Activated T-cell treated with anti-CD3 and anti-CD28 coated beads, Interleukin-2, amount 50 U/mL, for 72 hours (primary cell): ENCODE measurements at places on chromosomes 5 and 9. TPM values are rescaled to one million over a fixed set of nuclear protein-coding genes. Genes with fewer than 3 reads are reported as not detected.

DNA sequence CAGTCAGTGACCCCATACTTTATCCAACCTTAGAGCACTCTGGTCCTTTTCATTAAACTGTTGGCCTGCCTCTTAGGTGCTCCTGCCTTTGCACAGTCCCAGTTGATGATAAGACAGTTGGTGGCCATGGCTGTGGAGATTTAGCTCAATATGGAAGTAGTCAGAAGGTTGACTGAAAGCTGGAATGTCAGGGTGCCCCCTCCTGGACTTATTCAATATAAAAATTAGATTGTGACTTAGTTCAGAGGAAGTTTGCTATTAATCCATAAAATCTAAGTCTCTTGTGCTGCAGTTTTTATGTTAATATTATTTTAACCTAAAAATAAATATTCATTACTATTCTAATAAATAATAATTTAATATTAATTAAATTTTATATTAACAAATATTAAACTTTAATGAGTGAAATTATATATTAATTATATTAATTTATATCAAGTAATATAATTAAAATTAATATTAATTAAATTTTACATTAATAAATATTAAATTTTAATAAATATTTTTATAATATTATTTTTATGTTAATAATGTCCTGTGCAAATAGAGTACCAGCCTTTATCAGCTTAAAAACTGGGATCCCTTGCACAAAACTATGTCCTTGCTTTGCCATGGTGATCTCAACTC, 77.7 kb upstream of the ADAMTSL1 start:
- no peaks in the 10 kb centered on the region for H3K36me3 ChIP-seq
- no peak overlapping the region for H3K4me3 ChIP-seq
- DNase-seq = no peak
- no peaks in the 10 kb centered on the region for H3K27me3 ChIP-seq
- no peaks in the 10 kb centered on the region for H3K4me1 ChIP-seq
- H3K27ac ChIP-seq = no peak overlapping the region

DNA sequence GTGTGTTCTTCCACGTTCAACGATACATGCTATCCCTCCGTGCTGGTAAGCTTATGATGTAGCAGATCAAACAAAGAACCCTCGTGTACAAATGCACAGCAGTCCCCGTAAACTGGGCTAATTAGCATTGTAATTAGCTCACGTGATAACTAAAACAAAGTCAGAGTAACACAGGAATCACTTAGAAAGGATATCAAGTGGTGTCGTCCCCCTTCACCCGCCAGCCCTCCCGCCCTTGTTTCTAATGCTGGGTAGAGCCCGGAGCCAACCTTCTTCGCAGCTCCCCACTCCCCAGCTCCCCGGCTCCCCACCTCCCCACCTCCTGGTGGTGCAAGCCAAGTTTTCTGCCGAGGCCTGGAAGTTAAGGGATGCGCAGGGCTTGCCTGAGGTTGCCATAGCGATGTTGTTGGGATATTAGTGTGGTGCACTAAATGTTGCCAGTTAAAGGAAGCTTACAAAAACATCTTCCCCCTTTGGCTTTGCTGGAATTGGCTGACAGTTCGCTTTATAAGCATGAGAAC, 357.9 kb upstream of the CCNH start:
- H3K27ac ChIP-seq = no peak overlapping the region
- no peak overlapping the region for H3K4me3 ChIP-seq
- H3K27me3 ChIP-seq = peaks cover 25% of the 10 kb centered on the region
- H3K4me1 ChIP-seq = no peaks in the 10 kb centered on the region

Gene IRX4
- total RNA-seq = not detected

Gene TYRP1
- not detected for total RNA-seq

Gene SPATA31A3
- not detected for total RNA-seq

DNA sequence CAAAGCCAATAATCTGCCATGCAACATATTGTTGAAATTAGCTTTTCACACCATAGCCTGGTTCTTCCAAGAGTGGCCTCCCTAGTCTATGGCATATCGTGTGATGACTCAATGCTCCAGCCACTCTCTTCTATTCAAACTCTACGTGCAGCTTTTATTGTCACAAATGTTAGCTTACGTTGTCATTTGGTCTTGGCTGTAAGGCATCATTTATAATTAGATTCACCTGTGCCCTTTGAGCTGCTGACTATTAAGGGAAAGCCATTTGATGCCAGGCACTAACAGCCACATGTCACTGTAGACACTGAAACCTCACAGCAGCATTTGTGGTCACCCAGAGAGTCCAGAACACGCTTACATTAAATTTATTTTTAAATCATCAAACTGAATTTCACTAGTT, 66.8 kb downstream of the APBA1 start:
- peaks cover 15% of the 10 kb centered on the region for H3K27me3 ChIP-seq
- no peaks in the 10 kb centered on the region for H3K36me3 ChIP-seq
- no peaks in the 10 kb centered on the region for H3K4me1 ChIP-seq
- no peak overlapping the region for H3K27ac ChIP-seq
- no peak for DNase-seq
- H3K4me3 ChIP-seq = no peak overlapping the region

DNA sequence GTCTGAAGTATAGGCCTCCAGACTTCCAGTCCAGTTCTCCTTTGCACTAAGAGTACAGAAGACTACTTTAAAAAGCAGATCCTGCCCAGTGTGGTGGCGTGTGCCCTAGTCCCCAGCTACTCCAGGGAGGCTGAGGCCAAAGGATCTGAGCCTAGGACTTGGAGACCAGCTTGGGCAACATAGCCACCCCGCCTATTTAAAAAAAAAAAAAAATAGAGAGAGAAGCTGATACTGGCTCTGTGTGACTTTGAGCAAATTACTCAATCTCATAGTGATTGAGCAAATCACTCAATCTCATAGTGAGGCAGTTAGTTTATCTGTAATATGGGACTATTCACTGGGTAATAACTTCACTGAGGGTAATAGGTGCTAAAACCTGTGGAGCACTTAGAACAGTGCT, 43.6 kb upstream of the KDM4C start:
- no peak for DNase-seq
- H3K36me3 ChIP-seq = peaks cover 2% of the 10 kb centered on the region
- H3K4me3 ChIP-seq = no peak overlapping the region

GRCh38 chr5:91052977-91053740, 330.0 kb downstream of the ARRDC3 start:
- DNase-seq = no peak
- H3K27me3 ChIP-seq = peaks cover 44% of the 10 kb centered on the region
- H3K27ac ChIP-seq = no peak overlapping the region
- no peaks in the 10 kb centered on the region for H3K36me3 ChIP-seq
- H3K4me1 ChIP-seq = no peaks in the 10 kb centered on the region

DNA sequence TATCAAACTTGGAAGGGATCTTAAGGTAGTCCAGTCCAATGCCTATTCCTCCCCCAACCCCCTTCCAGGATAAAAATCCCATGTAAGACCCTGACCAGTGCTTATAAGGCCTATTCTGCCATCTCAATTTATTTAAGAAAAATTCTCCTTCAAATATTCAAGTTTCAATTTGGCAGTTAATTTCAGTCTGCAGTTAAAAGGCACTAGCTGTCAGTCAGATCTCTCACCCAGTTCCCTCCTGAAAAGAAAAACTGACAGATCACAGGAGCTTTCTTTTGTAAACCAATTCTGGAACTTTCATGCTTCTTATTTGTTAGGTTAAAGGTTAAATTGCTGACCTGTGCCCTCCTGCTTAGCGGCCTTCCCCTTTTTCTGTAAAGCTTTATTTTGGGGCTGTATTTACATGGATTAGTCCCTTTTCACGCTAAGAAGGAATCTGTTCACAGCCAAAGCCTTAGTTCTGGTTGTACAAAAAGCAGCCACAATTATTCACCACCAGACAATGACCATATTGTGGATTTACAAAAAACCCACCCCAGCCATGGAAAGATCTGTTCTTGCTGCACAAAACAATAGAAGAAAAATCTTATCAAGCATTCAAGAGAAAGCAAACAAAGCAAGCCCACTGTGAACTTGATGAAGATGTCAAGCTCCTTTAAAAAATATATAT, 68.7 kb downstream of the DENND1A start:
- no peak overlapping the region for H3K4me3 ChIP-seq
- H3K27ac ChIP-seq = no peak overlapping the region
- no peak for DNase-seq
- H3K4me1 ChIP-seq = peaks cover 5% of the 10 kb centered on the region
- H3K27me3 ChIP-seq = no peaks in the 10 kb centered on the region
- H3K36me3 ChIP-seq = peaks cover 6% of the 10 kb centered on the region
